PC-3 (cell line): ENCODE measurements at places on chromosomes 11 and 22.

DNA sequence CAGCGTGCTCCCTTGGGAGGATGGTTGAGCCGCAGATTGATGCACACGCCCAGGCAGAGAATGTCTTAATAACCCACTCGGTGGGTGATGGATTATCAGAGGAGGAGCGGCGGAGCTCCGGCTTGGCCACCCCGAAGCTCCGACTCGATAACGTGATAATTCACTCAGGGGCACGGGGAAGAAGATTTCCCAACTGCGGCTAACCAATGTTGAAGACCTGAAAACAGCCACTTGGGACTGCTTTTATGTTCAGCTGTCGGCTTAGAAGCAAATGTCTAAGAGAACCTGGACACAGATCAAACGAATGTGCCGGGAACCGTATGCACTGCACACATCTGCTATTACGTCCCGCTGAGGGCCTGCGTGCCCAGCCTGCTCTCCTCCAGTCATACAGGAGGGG lies 206.8 kb upstream of the CADM1 start:
- DNase-seq, result no peak

DNA sequence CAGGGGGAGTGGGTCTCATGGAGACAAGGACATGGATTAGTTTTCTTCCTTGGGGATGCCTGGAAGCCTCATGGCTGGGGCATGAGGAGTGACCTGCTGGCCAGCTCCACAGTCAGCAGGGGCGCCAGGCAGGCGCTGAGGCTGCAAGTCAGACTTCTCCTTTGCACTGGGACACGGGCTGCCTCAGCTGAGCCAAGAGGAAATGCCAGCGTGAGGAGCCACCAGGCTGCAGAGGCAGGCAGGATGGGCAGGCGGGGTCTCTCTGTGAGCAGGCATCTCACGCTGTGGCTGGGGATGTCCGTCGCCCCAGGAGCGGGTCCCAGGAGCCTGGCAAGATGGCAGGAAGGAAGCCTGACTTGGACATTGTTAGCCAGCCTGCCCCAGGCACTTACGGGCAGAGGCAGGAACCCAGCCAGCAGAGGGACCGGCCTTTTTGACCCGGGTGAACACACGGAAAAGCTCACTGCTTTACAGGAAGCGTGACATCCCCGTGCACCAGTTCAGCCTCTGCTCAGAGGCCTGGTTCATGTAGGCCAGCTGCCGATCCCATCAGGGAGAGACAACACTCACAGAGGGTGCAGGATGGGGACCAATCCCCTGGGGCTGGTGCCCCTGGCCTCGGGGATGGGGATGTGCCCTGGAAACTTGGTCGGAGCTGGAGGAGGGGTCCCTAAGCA lies 10.2 kb downstream of the GNB1L start:
- peak; percentile 15 for DNase-seq

- DNase-seq, result no peak
Observed at GRCh38 chr22:46556775-46557174, 19.4 kb upstream of the CELSR1 start.

DNA sequence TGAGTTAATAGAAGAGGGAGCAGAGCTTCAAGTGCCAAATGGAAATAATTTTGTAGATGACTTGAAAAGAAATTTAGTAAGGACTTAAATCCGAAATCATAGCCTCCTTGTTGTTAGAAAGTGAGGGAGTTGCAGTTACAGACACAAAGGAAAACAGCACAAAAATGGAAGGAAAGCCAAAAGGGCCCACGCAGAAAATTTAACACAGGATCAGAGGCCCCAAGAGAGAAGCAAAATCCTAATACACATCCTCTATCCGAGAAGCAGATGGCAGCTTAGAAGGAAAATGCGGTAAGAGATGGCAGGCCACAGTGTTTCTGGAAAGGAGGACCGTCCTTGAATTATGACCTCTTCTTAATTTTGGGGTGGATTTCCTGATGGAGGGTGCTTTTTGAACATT lies 48.7 kb upstream of the SYT13 start:
- no peak for DNase-seq

DNA sequence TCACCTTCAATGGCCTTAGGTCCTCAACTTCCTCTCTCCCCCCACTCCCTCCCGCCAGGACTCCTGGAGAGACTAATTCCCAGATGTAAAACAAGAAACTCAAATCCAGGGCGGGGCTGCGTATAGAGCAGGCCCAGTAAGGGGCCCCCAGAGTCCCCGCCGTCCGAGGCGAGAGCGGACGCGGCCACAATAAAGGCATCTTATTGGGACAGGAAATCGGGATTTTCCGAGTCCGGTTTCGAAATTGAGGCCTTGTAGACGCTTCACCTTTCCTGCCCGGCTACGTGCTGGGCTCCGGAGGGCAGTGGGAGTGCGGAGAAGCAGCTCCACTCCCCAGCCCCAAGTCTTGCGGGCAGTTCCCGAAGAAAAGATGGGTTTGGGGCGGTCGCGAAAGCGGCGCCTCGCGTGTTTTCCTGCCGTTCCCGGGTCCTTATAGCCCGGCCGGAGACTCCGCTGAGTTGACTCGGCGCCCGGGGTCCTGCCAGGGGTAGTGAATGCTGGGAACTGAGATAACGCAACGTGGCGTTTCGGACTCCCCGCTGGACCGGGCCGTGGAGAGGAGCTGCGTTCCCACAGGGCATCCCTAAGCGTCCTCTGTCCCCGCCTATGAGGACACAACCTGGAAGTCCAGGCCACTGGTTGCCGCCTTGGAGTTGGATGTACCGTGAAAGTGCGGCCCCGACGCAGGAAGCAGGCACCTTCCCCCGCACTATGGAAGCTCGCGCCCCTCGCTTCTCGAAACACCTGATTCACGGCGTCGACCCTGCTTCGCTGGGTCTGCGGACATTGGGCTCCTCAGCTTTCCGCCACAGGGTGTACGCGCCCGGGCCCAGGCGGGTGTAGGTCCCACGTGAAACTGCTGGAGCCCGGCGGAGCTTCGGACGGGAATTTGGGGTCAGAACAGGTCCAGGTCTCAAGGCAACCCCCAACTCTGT lies 4.8 kb upstream of the CHRM1 start:
- no peak for DNase-seq

- DNase-seq, result no peak
Observed at GRCh38 chr11:112159098-112160065, 4.5 kb downstream of the IL18 start.

DNA sequence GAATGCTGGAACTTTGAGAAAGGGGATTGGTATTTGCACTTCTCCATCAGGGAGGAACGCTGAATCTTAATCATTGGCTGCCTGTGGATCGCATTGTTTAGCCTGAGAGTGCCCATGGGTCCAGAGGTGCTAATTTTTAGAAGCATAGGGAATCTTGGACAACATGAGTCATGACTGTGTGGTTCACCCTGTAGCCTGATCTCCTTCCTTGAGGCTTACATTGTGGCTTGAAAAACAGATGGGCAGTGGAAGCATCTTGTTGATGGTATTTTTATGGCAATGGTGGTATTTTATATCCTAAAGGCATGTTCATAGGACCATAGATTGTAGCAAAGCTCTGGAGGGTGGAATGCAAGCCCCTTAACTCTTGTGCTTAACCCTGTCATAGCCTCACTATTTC lies 99.2 kb upstream of the DBX1 start:
- DNase-seq, result no peak

DNA sequence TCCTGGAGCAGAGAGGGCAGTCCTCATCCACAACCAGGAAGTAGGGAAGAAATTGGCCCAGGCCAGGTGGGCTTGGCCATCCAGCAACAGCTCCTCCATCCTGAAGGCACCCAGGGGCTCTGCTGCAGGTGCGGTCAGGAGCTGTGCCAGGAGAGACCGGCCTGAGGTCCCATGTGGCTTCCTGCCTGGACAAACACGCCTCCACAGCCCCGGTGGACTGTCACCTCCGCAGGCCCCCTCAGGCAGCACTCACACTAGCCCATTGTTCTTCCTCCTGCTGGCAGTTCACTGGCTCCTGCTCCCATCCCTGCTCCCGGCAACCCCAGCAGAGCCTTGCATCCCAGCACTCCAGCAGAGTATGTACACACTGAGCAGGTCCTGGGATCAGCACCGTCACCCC lies 16.0 kb upstream of the POU2AF1 start:
- no peak for DNase-seq

DNA sequence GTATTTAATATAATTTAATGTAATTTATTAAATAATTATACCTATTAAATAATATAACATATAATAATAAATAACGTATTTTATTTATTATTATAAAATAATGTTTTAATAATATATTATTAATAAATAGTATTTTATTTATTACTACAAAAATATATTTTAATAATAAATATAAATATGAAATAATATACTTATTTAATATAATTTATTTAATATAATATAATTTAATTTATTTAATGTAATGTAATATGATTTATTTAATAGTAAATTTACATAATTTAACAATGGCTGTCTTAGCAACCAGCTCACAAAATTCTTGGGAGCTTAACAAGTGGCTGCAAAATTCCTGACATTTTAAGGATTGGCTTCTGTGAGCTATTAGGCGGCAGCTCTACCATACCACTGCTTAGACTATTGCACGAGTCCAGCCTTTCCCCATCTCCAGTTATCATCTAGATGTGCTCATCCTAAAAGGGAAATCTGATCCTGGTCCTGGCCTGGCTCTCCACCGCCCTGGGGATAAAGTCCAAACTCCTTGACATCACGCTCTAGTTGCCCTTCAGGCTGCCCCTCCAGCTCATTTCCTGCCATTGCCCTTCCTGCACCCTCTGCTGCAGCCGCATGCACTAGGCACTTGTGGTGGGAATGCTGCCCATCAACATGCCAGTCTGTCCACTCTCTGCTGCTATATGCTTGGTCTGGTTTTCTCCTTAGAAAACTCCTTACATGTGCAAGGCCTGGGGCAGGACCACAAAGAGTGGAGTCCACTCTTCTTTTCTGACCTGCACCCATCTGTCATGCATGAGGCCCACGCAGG lies 9.8 kb downstream of the MMP20 start:
- DNase-seq, result peak; percentile 24

DNA sequence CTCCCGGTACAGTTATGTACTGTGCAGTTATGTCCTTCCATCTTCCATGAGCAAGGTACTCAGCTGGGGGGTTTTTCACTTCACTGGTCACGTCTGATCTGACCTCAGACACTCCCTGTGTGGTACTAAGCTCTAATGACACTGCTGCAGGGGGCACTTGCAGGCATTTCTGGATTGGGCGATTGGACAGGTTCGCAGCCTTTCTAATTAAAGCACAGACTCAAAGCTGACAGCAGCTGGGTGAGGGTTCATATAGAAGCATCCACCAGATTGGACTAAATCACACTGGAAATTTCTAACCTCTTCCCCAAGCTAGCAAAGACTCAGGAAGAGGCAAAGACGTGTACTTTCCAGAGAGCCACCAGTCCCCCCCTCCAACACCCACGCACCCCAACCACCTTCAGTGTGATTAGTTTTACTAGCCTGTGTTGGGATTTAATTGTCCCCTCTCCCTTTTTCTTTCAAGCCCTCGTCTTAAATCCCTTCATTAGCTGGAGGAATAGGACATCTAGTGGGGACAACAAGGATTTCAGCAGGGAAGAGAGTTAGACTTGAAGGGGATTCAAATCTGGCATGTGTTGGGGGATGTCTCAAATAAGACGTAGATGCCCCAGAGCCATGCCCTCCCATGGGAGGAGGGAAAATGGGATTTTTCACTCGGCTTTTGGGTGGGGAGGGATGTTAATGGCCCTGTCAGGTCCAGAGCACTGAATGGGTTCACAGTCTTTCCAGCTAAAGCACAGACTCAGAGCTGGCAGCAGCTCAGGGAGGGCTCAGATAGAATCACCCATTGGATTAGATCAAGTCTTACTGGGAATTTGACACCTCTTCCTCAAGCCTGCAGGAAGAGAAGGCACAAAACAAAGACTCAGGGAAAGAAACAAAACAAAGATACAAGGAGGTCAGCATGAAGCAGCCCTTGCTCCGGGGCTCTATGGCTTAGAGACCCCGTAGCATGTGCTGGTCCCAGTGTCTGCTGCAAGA lies 10.9 kb downstream of the INS start:
- DNase-seq, result peak; percentile 65

- no peak for DNase-seq
Observed at GRCh38 chr11:124879493-124880289, 14.5 kb downstream of the ROBO3 start.

- DNase-seq, result peak; percentile 4
Observed at GRCh38 chr22:39621826-39622225, 51.3 kb downstream of the CACNA1I start.

GRCh38 chr22:27669798-27670599 lies 131.6 kb downstream of the MN1 start:
- peak; percentile 22 for DNase-seq

- no peak for DNase-seq
Observed at GRCh38 chr11:121515335-121515671, 62.5 kb upstream of the SORL1-AS1 start.

- no peak for DNase-seq
Observed at GRCh38 chr22:44783581-44783980, 31.2 kb downstream of the ARHGAP8 start.

- no peak for DNase-seq
Observed at GRCh38 chr22:45942787-45943493, 34.0 kb downstream of the WNT7B start.

DNA sequence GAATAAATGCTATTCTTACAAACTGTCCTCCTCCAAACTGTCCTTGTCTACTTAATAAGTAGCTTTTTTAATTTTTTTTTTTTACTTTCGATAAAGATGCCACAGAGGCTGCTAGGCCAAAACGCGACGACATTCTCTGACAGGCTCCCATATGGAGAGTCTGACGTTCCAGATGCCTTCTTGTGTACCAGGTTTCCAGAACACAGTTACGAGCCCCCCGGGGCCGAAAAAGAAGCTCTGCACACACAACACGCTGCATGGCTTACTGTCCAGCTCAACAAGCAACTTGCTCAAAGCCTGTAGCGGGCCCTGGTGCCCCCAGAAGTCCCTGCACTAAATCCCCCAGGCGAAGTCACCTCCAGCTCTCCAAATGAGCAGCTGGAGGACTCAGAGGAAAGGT lies 39.3 kb downstream of the LARGE1 start:
- DNase-seq, result no peak

DNA sequence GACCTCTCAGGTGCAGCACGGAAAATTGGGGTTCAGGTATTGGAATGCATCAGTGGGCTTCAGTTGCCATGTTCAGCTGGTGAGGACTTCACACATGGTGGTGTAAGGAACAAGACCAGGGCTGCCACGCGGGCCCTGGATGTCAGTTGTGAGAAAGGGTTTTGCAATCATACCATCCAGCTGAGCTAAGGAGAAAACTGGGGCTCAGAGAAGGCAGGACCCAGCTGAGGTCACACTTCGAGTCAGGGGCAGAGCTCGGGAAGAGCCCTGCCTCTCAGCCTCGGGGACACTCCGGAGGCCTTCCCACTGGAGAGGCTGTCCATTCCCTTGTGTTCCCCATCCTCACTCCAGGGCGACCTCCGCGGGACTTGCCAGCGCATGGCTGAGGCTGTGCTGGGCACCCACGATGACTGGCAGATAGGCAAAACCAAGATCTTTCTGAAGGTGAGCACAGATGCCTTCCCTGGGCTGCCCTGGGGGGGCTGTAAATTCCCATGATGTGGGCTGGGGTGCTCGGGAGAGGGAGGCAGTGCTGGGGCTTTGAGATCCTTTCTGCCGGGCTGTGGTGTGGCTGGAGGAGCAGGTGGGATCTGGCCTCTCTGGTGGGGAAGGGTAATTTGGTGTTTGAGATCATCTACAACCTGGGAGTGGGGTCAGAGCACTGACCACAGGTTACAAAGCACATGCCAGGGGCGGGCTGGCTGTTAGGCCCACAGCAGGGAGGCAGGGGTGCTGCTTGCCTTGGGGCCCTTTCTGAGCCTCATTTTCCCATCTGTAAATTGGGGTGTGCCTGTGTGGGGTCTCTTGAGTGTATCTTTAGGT lies 47.2 kb downstream of the MYO7A start:
- no peak for DNase-seq

- DNase-seq, result no peak
Observed at GRCh38 chr11:71397331-71397860, 50.8 kb downstream of the DHCR7 start.
